Kasumi-1 (cell line): ENCODE measurements at places on chromosomes 1 and 21.

- no peak for DNase-seq
Measured at GRCh38 chr1:22461678-22462527, 10.3 kb downstream of the ZBTB40 start.

GRCh38 chr1:189623336-189623735, 854.3 kb downstream of the BRINP3 start:
- DNase-seq: no peak

DNA sequence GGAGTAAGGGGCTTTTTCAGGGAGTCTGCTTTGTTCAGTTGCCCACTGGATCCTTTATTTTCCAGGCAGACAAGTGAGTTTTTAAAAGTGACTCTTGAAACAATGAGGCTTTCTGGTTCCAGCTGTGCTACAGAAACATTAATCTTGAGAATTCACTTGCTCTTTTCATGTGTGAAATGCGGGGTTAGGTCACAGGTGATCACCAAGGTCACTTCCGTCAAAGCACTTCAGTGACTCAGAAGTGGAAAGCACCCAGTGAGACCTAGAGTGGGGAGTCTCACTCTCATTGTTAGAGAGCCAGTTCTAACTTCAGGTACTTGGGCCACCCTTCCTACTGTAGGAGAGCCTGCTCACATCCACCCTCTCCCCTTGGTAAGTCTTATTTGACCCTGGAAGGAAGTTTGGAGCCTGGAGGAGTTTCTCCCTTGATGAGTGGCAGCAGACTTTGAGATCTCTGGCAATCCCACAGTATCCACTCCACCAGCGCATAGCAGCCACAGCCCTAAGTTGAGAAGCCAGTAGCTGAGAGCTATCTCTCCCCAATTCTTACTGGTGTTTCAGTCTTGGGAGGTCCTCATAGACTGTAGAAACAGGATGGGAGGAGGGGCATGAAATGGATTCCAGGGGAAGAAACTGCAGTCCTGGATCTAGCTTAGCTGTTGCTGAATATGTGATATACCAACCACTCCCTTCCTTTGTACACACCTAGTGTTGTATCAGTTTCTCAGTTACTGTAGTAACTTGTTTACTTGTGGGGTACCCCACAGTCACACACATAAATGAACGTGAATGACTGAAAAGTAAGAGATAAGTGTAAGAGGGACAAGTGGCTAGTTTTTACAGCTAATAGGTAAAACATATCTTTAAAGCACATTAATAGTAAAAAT, 3.1 kb downstream of the TACSTD2 start:
- DNase-seq: no peak

GRCh38 chr1:65866439-65866838, 73.7 kb downstream of the PDE4B start:
- DNase-seq: no peak

DNA sequence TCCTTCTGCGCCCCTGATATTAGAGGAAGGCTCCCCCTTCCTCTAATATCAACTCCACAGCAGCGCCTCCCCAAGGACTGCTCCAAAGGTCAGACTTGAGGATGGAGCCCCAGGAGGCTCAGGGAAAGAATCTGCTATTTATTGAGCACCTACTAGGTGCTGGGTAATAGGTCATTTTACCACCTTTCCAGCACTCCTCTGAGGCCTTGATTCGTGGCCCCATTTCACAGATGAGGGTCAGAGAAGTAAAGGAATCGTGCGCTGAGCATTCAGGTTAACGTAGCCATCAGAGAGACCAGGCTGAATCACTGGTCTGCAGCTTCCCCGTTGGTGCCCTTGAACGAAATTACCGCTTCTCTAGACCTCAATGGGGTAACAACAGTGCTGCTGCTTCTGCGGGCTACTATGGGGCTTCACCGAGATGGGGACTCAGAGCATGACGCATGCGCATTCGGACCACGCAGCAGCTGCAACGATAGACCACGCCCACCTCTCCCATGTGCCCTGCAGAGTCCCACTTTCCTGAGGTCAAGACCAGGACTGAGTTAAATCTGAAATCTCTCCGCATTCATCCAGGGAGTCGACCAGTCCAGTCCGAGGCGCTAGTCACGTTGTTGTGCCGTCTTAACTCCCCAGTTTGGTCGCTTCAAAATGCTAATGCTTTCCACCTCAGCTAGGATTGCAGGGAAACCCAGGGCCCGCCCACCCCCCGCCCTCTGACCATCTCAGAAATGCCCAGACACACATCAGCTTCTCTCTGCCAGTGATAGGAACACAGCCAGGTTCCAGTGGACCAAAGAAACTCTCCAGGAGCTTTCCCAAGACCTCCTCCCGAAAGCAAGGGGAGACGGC, 12.9 kb downstream of the CAMK2N1 start:
- DNase-seq: no peak

- no peak for DNase-seq
Measured at GRCh38 chr1:182575540-182576149, 13.4 kb downstream of the RNASEL start.

DNA sequence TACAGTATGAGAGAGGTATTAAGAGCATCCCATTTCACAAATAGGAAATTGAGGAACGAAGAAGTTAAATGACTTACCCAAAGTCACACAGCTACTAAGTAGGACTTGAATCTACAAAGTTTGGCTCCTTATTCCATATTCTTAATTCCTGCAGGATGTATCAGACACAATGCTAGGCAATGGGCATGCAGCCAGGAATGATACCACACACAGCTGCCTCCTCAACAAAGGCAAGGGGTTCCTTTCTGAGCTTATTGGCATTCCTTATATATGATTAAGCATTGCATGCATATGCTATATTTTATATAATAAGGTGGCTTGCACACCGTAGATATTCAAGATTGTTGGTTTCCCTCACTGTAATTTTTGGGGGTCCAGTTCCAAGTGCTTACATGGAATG, 34.2 kb upstream of the JUN start:
- no peak for DNase-seq

DNA sequence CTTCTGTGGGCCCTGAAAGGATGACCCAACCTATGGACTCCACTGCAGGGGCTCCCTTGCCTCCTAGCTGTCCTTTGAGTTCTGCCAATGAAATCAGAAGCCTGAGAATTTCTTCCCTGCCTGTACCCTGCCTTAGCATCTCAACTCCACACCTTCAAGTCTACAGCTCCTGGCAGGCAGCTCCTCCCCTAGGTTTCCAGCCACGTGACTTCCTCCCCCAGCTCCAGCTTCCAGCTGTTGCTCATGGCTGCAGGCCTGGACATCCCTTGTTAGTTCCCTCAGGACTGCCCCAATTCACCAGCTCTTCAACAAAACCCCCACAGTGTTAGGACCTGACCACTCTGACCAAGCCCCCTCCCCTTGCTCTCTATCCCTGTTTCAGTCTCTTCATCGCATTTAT, 2.4 kb downstream of the RCAN1 start:
- no peak for DNase-seq

DNA sequence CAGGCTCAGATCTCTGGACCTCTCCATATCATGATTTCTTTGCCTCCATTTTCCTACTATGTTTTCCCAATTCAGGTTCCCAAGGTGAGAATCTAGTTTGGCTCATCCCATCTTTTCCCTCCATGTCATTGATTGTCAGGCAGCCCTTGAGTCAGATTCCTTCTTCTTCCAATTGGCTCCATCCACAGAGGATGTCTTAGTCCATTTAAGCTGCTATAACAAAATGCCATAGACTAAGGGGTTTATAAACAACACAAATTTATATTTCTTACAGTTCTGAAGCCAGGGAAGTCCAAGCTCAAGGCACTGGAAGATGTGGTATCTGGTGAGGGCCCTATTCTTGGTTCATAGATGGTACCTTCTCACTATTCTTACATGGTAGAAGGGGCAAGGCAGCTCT, 42.8 kb upstream of the SLC2A1 start:
- DNase-seq: no peak
